ENCODE measurements at places on chromosomes 3 and 15.

DNA sequence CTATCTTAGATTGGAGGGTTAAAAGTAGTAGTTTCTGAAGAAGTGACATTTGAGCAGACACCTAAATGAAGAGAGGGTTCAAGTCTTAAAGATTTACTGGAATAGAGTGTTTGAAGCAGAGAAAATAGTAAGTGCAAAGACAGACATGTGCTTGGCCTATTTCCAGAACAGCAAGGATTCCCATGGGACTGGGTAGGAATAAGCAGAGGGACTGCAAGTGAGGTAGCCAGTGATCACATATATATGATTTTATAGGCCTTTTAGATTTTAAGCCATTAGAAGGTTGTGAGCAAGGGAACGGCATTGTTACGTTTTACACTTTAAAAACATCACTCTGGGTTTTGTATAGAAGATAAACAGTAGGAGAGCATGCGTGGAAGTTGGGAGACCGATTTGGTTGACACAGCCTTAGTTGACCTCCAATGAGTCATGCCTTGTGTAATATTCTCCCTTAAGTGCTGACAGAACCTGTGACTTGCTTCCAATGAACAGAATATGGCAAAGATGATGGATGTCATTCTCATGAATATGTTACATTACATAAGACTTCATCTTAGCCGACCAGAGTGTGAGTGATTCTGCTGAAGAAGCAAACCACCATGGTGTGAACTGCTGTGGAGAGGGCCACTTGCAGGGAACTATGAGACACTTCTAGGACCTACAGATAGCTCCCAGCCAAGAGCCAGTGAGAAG lies 37.1 kb upstream of the SLC4A7 start:
- peak; percentile 96 for DNase-seq

DNA sequence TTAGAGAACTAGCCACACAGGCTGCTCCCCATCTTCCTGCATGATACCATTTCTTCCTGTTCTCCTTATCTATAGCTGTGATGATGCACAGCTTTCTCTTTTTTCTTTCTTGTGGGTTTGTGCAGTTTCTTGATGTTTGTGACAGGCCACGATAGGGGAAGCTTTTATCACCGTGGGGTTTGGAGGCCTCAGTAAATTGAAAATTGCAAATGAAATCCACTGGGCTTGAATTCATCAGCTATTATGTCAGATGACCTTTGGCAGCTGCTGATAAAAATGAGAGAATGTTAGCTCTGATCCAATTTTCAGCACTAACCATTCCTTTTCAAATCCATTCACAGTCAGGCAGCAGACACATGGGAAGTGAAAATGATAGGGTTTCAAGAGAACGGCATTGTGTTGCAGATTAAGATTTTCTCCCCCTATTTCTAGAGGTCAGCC lies 176.9 kb upstream of the SOX2 start:
- DNase-seq, result no peak

- no peak for DNase-seq
Observed at GRCh38 chr3:194906229-194906629, 220.5 kb downstream of the FAM43A start.

- no peak for DNase-seq
Observed at GRCh38 chr15:51089699-51090453, 4.8 kb downstream of the TNFAIP8L3 start.

- DNase-seq, result peak; percentile 38
Observed at GRCh38 chr15:39589815-39590644, 9.2 kb downstream of the THBS1 start.
